ENCODE measurements at places on chromosomes 6 and 20.

DNA sequence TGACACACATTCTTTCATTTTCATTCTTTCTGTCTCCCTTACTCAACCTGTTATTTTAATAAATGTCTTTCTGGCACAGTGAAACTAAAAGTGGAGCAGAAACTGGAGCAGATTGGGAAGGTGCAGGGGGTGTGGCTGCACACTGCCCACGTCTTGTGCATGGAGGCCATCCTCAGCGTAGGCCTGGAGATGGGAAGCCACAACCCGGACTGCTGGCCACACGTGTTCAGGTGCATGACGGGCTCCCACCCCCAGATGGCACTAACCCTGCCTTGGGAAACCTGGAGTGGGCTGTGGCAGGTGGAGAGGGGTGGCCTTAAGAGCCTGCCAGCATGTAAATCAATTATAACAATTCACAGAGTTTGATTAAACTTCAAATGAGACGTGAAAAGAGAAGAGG, 71.4 kb upstream of the PBOV1 start:
- no peak for DNase-seq

DNA sequence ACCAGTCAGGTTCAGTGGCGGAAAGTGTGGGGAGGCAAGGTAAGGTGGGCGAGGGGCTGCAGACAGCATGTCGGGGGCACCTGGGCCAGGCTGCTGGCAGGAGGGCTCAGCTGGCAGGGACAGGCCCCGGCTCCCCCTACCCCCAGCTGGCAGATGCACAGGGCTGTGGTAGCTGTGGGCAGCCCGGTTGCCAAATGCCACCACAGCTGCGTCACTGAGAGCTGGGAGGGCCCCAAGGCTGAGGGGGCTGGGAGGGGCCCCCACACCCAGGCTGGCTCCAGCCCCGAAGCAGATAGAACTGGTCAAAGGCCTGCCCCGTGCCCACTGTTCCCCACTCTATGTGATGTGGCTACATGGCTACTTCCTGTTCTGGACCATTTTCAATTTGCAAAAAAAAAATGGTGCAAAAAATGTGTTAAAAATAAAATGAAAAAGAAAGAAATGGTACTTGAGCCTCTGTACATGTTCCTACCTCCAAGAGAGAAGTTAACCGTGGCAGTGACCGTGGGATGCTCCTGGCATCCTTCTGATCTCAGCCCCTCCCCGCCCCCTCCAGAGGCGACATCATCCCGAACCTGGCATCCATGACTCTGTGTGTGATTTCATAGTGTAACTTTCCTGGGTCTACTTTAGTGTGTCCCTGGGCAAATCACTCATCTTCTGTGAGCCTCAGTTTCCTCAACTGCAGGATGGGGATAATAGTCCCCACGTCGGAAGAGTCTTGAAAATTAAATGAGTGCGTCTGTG, 64.4 kb downstream of the UBE2V1 start:
- DNase-seq = no peak

- DNase-seq = no peak
Observed at GRCh38 chr20:47970282-47970903, 185.1 kb upstream of the SULF2 start.

GRCh38 chr20:5608104-5608441, 142.1 kb upstream of the SHLD1 start:
- peak; percentile 88 for DNase-seq

GRCh38 chr20:3000852-3001523, 42.4 kb upstream of the GNRH2 start:
- no peak for DNase-seq

DNA sequence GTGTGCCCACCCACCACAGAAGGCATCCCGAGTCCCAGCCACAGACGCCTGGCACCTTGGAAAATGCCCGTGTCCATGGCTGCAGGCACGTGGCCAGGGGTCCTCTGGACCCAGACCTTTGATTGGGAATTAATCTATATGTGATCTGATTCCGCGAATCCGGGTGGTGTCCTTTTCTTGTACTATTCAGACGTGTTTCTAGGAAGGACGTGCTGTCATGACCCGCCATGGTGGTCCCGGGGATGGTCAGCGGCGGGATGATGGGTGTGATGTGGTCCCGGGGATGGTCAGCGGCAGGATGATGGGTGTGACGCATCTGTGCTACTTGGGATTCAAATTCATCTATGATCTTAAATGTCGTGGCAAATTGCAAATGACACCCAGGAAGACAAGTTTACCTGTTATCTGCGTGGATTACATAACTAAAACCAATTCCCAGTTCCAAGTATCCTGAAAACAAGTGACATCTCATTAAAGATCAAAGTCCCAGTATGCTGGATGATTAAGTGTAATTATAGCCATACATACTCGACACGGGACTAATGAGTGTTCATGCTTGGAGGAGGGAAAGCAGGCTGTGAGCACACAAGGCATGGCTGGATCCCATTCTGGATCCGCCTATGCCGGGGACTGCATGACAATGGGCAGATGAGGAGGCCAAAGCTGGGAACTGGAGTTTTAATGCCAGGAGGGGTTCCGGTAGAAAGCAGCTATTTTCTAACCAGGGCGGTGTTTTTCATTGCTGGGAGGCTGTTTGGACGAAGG, 256.5 kb downstream of the TAF4 start:
- no peak for DNase-seq

GRCh38 chr6:31970604-31971271, 1.2 kb downstream of the DXO start:
- peak; percentile 2 for DNase-seq

DNA sequence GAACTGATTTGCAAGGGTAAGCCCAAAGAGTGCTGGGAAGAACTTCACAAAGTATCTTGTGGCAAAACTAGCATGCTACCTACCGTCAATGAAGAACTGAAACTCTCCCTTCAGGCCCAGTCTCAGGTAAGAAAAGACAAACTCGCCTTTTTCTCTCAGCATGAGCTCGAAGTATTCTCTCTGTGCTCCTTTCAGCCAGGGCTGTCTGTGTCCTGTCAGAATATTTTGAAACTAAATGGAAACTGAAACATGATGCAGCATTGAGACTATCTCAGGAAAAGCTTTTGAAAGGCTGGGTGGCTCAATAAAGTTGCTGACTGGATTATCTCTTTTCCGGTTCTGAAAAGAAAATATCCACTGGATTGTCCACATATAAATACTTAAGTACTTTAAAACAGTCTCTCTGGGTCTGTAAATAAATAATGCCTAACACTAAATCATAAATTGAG, 696 bp downstream of the CALHM5 start:
- no peak for DNase-seq

DNA sequence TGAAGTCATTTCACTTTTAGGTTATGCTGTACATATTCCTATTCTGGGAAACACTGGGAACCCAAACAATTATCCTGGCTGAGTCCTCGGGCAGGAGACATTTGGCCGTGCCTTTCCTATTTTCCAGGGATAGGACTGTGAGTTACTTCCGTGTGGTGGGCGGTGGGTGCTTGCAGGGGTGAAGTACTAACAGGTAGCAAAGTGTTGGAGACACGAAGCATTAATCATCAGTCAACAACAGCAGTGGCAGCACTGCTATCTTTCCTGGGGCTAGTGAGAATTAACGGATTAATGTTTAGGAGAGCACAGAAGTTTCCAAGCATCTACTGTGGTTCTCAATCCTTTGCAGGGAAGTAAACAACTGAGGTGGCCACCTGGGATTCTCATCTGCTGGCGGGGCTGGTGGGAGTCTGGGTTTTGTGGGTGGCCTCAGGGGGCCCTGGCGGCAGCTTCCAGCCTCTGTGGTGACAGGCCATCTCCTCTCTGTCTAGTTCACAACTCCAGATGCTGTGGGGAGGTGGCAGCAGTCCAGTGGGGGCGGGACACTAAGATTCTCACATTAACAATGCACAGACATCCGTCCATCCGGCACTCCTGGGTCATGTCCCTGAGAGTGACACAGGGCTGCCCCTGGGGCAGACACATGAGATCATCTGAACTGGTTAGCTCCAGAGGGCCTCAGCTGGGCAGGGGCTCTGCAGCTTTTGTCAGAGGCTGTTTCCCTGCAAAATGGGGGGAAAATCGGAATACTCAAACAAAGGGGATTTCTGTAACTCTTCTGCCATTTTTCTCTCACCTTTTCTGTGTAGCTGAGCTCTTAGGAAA, 90.9 kb downstream of the GJA10 start:
- no peak for DNase-seq

- DNase-seq = no peak
Observed at GRCh38 chr20:48926821-48927220, 5.3 kb downstream of the ARFGEF2 start.

GRCh38 chr6:165684333-165684732, 21.3 kb upstream of the PDE10A start:
- DNase-seq = no peak

GRCh38 chr6:40912158-40912946, 126.7 kb downstream of the UNC5CL start:
- DNase-seq = peak; percentile 77

- DNase-seq = no peak
Observed at GRCh38 chr6:29948277-29948676, 5.9 kb downstream of the HLA-A start.

GRCh38 chr6:37614491-37614890, 83.2 kb downstream of the MDGA1 start:
- DNase-seq = no peak

DNA sequence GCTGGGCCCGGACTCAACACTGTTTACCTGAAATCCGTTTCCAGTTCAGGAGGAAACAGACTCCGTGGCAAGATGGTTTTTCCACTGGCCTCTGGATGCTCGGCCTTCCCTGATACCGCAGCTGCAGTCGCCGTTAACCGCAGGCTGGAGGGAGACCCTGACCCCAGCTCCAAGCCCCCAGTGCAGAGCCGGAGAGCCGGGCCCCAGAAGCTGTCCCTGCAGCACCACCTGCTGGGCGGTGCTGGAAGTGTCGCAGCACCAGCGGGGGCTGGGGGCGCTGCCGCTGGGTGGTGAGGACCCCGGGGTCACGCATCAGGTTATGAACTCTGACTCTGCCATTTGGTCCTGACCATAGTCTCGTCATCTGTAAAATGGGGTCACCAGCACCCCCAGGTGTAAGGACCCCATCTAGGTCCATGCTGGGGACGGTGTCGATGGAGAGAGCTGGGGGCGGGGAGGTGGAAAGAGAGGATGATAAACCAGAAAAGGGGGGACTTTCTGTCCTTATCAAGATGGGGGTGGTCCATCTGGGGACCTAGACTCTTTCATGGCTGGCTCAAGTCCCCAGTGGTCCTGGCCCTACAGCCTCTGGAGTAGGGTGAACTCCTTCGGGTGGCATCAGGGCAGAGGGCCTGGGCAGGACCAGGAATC, 20.8 kb upstream of the CHRNA4 start:
- DNase-seq = no peak

- no peak for DNase-seq
Observed at GRCh38 chr6:147560670-147561069, 52.2 kb downstream of the SAMD5 start.

DNA sequence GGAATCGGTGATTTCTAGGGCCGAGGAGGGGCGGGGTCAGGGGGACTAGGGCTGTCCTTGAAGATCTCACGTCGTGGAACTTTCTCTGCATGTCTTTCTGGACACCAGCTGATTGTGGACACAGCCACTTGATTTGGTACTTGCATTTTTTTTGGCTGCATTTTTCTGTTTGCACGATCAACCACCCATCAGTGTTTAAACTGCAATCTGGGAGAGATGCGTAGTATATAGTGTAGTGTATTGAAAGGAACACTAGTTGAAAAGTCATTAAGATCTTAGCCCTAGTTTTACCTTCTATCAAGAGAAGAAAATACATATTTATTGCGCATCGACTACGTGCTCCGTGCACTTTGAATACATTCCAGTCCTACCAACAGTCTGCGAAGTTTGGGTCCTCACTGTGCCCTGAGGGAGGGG, 657 bp downstream of the NT5DC1 start:
- DNase-seq = no peak

DNA sequence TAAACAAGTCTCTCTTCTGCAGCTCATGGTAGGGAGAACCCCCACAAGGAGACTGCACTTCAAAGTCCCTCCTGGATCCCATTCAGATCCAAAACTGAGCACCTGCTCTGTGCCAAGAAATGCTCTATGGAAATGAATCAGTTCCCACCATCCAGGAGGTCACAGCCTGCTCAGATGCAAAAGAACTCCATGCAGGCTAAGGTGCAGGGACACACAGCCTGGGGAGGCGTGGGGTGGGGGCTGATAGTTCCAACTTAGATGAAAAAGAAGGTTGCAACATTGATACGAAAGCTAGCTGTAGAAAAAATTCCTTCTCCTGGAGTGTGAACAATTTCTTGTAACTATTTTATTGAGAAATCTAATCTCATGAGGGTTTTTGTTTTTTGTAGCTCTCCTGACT, 111.0 kb upstream of the TMEM170B start:
- no peak for DNase-seq

DNA sequence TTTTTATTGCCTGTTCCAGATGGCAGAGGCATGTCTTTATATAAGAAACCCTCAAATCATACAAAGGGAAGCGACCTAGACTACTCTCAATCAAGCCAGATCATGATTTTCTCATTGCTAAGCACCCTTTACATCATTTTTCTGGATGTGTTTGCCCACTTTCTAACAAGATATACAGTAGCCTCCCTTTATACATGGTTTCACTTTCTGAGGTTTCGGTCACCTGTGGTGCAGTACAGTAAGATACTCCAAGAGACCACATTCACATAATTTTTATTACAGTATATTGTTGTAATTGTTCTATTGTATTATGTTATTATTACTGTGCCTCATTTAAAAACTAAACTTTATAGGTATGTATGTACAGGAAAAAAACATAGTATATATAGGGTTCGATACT, 23.6 kb downstream of the TOMM6 start:
- no peak for DNase-seq

DNA sequence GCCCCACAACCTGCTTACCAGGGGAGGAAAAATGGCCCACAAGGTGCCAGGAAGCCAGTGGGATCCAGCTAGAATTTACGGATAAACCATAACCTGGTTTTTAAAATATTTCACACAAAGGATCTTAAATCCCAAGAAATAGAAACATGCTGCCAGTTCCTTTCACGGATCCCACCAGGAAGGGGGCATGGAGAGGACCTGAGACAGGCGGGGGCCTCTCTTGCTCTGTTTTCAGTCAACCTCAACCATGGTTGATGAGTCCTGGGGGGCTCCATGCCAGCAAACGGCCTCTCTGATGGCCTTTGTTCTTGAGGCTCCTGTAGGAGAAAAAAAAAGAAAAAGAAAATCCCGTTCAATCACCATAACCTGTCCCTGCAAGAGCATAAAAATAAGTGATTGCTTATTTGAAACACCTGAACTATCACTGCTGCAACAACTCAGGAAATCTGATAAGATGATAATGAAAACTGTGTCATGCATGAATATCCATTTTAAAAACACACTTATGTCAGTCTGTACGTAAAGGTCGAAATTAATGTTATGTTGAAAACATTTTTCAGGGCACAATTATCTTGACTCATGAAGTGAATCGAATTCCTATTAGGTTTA, 125.8 kb upstream of the CST7 start:
- no peak for DNase-seq

DNA sequence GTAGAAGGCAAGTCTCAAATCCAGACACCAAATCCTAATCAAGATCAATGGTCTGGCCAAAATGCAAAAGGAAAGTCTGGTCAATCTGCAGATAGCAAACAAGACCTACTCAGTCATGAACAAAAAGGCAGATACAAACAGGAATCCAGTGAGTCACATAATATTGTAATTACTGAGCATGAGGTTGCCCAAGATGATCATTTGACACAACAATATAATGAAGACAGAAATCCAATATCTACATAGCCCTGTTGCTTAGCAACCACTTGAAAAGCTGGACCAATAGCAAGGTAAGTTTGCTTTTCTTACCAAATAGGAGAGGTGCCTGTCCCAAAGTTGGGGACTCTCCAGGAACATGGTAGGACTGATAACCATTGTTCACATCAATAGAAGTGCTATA, 2.0 kb downstream of the SEMG2 start:
- no peak for DNase-seq
